ENCODE measurements at places on chromosomes 5 and 9. TPM values are rescaled to one million over a fixed set of nuclear protein-coding genes. Genes with fewer than 3 reads are reported as not detected.

GRCh38 chr9:6975198-6975597 lies 217.4 kb downstream of the KDM4C start:
- DNase-seq = no peak
- no peaks in the 10 kb centered on the region for H3K36me3 ChIP-seq
- H3K4me1 ChIP-seq = no peaks in the 10 kb centered on the region
- H3K4me3 ChIP-seq = no peak overlapping the region
- no peaks in the 10 kb centered on the region for H3K27me3 ChIP-seq
- no peak overlapping the region for H3K27ac ChIP-seq

GRCh38 chr5:120365656-120366446 lies 98.2 kb upstream of the PRR16 start:
- H3K36me3 ChIP-seq = no peaks in the 10 kb centered on the region
- H3K4me1 ChIP-seq = no peaks in the 10 kb centered on the region
- H3K27ac ChIP-seq = no peak overlapping the region

The CAMSAP1 gene
- total RNA-seq = 34.4 TPM

The GABRA1 gene
- not detected for total RNA-seq

DNA sequence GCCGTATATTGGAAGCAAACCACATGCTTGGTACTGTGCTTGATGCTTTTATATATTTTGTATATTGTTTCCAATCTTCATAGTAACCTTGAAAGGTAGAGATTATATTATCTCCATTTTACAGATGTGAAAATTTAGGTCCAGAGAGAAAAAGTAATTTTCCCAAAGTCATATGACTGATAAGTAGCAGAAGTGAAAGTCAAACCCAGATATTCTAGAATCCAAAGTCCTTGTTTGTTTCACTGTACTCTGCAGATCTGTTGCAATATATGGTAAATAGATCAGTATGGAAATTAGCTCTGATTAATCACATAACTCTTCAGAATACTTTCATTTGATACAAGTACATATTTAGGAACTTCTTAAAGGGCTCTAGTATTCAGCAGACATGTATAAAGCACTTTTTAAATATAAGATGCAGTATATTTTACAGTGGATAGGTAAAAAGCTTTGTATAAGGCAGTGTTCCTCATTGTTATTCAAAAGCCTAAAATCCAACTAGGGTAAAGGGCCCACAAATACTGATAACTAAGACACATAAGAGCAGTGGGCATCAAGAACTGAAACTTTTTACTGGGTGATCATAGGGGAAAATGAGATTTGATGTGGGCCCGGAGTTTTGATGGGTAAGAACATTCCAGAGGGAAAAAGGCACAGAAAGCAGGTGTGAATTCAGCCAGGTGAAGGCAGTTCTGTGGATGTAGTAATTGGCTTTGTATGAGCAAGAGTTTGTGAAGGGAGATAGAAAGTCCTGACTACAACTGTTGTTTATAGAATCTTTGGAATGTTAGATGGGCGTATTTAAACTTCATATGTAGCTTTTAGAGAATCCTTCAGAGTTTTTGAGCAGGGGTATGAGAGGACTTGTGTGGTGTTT lies 25.0 kb downstream of the NDFIP1 start:
- H3K4me3 ChIP-seq = no peak overlapping the region
- H3K36me3 ChIP-seq = peaks cover 59% of the 10 kb centered on the region
- no peak overlapping the region for H3K27ac ChIP-seq
- peaks cover 29% of the 10 kb centered on the region for H3K4me1 ChIP-seq

The ECM2 gene
- 9.4 TPM for total RNA-seq

GRCh38 chr9:14441976-14442651 lies 128.2 kb upstream of the NFIB start:
- no peaks in the 10 kb centered on the region for H3K4me1 ChIP-seq
- no peak overlapping the region for H3K27ac ChIP-seq
- H3K4me3 ChIP-seq = no peak overlapping the region

The DDX31 gene
- 14.1 TPM for total RNA-seq

DNA sequence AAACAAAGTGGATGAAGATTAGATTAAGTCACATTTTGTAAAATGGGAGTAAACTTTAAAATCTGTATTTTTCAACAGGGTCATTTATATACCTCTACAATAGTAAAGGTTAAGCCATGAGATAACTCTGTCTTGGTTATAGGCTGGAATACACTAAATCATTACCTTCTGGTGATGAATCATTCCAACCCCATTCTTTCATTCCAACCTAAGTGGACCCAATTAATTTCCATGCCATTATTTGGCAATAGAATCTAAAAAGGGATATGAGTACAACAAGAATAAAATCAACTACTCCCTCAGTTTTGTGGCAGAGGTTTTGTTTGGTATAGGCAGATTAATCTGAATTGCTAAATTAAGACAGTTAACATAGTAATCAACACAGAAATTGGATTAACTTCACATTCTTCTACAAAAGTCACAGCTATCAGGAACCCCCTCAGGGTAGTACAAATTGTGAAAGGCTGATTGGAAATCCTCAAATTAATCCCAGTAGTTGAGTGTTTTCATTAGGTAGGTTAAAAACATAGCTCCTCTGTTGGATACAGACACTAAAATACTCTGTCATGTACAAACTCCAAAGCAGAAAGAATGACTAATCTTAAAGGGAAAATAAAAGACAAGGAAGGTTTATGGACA lies 54.2 kb downstream of the ELAVL2 start:
- DNase-seq = no peak
- H3K27ac ChIP-seq = no peak overlapping the region
- H3K27me3 ChIP-seq = no peaks in the 10 kb centered on the region

DNA sequence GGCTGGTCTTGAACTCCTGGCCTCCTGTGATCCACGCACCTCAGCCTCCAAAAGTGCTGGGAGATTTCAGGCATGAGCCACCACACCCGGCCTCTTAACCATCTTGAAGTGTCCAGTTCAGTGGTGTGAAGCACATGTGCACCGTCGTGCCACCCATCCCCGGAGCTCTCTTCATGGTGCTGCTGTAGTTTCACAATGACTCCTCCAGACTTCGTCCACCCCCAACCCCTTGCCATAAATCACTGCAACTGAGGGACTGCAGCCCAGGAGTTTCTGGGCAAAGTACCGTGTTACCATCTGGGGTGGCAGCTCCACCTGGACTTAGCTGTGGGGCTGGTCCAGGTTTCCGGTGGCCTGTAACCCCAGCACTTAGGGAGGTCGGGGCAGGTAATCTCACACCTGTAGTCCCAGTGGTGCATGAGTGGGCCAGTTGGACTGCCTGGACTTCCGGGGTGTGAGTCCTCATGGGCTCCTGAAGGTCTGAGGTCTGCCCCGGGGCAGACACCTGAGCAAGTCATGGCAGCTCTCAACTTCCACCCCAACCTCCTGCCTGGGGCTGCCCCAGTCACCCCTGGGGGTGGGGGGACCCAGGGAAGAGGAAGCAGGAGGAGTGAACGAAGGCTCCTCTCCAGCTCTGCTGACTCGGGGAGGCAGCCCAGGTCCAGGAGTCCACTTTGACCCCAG lies 6.6 kb upstream of the N4BP3 start:
- H3K27ac ChIP-seq = no peak overlapping the region
- H3K27me3 ChIP-seq = no peaks in the 10 kb centered on the region
- H3K36me3 ChIP-seq = no peaks in the 10 kb centered on the region
- H3K4me1 ChIP-seq = peaks cover 10% of the 10 kb centered on the region
- DNase-seq = no peak

- H3K27ac ChIP-seq = no peak overlapping the region
- peaks cover 39% of the 10 kb centered on the region for H3K27me3 ChIP-seq
- DNase-seq = no peak
- no peak overlapping the region for H3K4me3 ChIP-seq
- H3K36me3 ChIP-seq = no peaks in the 10 kb centered on the region
Measured at GRCh38 chr5:1762883-1763547, 36.6 kb downstream of the MRPL36 start.

All from lower lobe of right lung (tissue), 2 donors.